ENCODE measurements at places on chromosomes 16 and 17.

DNA sequence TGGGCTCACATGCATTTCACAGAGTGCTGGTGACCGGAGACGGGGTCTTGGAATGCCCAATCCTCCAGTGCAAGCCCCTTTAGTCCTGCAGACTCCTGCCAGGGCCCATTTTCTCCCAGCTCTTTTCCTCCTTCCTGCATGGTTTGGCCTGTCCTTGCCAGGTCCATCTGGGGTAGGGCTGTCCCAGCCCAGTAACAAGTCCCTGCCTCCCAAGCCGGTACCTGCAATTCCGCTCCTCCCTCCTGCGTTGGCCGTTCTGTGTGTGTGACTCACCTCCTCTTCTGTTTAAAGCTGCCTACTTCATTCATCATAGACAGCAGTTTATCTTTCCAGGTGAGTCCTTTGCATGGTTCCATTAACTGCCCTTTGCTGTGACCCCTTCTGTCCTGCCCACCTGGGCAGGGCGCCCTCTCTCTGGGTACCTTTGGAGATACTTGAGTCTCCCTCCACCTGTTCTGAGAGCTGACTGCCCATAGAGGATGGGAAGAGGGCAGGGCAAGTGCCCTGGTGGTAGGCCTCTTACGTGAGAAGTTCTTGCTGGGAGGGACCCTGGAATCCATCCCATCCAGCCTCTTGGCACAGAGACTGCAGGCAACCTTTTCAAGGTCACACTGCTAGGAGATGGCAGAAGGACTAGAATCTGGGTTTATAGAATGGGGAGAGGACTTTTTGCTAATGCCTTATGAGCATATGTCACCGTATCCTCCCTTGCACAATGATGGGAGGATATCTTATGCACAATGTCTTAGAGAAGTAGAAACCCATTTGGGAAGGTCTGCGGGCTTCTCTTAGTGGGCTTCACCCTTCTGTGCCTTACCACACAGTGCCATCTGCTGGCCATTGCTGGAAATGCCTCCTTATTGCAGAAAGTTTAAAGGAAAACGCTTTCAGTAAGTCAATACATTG lies 29.7 kb upstream of the LGALS9 start:
- DNase-seq, result peak; percentile 80

- DNase-seq, result peak; percentile 57
Observed at GRCh38 chr17:74453665-74454196, 12.7 kb upstream of the CD300A start.

GRCh38 chr16:30112197-30113030 lies 923 bp downstream of the GDPD3 start:
- no peak for DNase-seq

DNA sequence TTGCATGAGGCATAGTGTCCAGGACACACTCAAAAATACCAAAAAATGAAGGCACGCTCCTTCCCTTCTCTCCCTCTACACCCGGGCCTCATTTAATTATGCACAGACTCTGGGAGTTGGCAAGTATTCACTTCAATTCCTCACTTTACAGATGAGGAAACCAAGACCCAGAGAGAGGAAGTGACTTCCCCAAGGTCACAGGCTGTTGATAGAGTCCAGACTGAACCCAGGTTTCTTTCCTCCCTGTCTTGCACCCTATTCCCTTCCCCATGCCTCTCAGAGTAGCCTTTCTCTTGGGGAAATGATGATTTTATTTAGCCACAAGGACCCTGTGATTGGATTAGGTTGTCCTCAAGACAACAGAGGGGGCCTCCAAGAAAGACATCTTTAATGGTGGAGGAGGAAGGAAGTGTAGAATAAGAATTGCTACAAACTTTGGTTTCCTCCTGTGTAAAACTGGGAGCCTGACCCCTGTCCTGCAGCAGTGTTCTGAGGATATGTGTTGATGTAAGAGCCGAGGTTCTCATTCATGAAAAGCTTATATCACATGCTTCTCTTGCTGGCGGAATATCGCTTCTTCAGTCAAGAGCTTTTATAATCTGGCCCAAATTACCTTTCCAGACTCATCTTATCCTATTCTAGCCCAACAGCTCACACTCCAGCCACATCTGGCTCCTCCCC lies 48.8 kb upstream of the SIAH1 start:
- no peak for DNase-seq

DNA sequence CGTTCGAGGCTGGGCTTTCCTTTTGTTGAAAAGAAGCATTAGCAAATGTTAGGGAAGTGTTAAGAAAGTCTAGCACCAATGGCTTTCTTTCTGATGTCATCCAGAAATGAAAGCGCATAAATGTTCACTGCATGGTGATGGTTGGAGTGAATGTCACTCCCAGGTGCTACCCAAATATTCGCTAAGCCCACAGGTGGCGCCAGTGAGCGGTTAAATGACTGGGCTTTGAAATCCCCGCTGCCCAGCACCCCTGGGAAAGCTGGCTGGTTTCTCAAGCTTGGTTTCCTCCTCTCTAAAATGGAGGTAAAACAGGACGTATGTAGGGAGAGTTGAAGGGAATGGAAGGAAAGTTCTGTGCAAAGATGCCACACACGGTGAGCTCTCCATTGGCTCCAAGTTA lies 104.4 kb downstream of the IRX5 start:
- no peak for DNase-seq

- no peak for DNase-seq
Observed at GRCh38 chr17:11909348-11909747, 87.9 kb downstream of the ZNF18 start.

DNA sequence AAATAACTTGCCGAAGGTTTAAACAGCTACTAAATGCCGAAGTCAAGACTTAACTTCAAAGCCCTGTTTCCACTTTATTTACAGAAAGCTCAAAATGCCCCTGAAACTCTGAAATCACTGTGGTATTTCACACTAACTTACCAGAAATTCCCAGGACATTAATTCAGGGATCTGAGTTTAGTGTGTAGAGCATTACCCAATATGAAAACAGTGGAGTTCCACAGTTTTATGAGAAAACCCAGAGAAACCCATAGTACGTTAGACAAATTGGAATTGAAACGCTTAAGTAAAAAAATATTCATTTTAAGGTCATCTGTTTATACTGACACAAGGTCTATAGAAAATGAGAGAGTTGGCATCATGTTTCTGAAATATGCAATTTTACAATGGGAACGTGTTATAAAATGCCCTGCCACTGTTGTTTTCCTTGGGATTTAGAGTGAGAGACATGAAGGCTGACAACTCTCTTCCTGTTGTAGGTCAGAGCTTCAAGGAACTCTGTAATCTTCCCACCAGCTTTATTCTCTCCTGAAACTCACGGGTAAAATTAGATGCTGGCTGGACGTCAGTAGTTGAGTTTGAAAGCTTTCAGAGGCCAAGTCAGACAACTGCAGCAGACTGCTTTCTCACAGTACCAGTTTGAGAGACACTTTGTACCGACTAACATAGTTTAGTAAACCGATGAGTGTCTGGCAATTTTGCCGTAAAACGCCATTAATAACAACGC lies 139.4 kb upstream of the TBX2 start:
- DNase-seq, result no peak

- no peak for DNase-seq
Observed at GRCh38 chr16:88477631-88478519, 24.8 kb downstream of the ZFPM1 start.

GRCh38 chr16:66007717-66008116 lies 358.8 kb upstream of the CDH5 start:
- DNase-seq, result no peak

DNA sequence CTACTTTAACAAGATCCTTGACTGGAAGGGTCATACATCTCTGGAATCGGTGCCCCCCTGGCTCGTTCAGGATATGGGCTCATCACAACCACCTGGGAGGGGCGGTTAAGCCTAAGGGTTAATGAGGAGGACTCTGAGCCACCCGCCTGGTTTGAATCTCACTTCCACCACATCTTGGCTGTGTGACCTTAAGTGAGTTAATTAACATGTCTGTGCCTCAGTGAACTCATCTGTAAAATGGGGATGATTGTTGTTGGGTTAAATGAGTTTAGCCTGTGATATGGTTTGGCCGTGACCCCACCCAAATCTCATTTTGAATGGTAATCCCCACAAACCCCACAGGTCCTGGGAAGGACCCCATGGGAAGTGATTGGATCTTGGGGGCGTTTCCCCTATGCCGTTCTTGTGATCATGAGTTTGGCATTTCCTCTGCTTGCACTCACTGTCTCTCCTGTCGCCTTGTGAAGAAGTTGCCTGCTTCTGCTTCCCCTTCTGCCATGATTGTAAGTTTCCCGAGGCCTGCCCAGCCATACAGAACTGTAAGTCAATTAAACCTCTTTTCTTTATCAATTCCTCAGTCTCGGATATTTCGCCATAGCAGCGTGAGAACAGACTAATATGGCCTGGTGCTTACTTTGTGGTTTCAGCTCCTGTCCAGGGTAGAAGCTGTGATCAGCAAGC lies 214.0 kb upstream of the CIBAR2 start:
- DNase-seq, result no peak

DNA sequence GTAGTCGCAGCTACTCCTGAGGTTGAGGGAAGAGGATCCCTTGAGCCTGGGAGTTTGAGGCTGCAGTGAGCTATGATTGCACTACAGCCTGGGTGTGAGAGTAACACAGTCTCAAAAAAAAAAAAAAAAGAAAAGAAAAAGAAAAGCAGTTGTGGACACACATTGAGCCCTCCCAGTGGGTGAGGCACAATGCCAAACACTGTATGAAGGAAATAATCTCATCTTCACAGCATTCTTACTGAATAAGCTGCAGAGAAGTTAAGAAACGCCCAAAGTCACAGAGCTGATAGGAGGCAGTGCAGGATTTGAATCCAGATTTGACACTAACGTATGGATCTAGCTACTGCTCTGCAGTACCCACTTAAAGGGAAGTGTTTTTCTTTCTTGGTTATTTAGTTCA lies 5.9 kb upstream of the LYZL6 start:
- DNase-seq, result no peak

- DNase-seq, result no peak
Observed at GRCh38 chr16:69064764-69065313, 40.6 kb upstream of the HAS3 start.

DNA sequence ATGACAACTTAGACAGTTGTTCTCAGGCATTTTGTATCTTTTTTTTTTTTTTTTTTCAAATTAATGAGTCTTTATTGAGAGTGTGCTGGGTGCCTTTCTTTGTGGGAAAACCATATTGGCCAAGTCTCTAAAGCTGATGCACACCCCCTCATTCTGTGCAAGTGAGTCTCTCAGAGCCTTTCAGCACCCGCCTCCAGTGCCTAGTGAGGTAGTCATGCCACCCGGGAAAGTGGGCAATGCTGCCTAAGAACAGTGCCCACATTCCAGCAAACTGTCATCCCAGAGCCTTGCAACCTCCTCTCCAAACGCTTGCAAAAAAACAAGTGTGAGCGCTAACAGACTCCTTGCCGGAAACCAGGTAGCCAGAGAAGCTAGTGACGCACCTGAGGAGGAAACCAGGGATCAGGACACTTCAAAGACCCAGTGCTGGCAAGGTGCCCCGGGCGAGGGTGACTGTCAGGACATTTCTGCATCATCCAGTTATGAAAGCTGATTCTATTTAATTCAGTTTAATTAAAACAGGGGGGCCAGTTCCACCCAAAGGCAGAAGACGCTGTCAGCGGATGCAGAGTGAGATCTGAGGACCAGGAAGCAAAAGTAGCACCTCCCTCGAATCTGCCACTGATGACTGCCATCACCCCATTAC lies 34.9 kb downstream of the SMARCE1 start:
- DNase-seq, result peak; percentile 78

GRCh38 chr16:3959148-3959547 lies 78.6 kb upstream of the CREBBP start:
- DNase-seq, result no peak

- DNase-seq, result no peak
Observed at GRCh38 chr16:11006656-11007055, 62.3 kb downstream of the CLEC16A start.

GRCh38 chr16:57987441-57988177 lies 12.9 kb downstream of the ZNF319 start:
- DNase-seq, result no peak

DNA sequence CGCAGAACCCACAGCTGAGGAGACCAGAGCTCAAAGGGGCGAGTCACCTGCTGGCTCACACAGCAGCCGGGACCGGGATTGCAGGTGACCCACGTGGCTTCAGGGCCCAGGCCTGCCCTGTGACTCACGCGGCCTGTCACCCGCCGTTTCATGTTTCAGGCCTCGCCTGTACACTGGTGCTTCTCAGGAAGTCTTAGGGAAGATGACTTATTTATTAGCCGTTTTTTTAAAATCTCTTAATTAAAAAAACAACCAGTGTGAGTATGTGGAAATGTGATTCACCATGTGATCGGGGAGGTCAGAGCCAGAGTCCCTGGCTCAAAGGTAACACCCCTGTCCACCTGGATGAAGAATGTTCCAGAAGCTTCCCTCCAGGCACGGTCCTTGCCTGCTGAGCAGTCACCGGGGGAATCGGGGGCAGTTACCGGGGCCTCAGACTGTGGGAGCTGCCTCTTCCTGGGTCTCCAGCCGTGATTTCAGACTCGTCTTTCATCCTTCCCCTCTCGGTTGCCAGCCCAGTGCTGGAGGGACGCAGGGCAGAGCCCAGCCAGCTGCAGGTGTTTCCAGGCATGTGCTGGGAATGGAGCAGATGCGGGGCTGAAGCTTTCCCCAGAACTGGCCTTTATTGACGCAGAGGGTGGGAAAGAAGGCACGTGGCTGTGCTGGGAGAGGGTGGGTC lies 49.3 kb downstream of the CMIP start:
- no peak for DNase-seq

DNA sequence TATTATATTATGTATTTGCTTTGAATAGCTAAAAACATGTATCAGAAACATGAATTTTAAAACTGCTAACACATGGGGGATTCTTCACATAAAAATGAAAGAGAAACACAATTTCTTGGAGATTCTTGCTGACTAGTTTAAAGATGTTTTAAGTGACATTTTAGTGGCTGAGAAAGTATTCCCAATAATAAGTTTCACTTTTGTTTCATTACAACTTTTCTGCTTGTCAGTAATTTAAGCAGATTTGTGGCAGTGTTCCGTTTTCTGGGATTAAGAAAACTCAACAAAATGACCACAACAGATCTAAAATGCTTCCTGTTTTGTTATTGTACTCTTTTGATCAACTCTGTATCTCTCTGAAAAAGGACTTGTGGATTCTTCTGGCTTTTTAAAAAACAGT lies 75.9 kb downstream of the NLK start:
- no peak for DNase-seq

- no peak for DNase-seq
Observed at GRCh38 chr17:77332981-77333685, 192.4 kb downstream of the SEC14L1 start.

DNA sequence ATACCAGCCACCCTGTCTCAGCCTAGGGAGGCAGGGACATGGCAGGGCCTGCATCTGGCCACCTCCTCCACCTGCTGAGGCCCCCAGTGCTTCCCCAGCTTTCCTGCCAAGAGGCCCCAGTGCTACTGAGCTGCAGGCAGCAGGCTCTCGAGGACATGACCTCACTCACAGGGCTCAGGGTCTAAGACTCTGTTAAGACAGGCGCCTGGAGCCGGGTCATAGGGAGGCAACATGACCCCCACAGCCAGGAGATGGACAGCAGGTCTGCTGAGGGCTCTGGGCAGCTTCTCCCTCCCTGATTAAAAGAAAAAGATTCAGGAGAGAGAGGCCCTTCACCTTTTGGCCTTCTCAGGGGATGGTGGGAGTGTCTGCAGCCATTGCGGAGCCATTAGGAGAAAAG lies 23.2 kb upstream of the FASN start:
- DNase-seq, result no peak

Data from T-helper 1 cell (primary cell).